Ecto neural progenitor cell (in vitro differentiated cells): ENCODE measurements at places on chromosomes 6 and 20.

GRCh38 chr6:24856901-24857670, 58.4 kb upstream of the ARMH2 start:
- DNase-seq = no peak

DNA sequence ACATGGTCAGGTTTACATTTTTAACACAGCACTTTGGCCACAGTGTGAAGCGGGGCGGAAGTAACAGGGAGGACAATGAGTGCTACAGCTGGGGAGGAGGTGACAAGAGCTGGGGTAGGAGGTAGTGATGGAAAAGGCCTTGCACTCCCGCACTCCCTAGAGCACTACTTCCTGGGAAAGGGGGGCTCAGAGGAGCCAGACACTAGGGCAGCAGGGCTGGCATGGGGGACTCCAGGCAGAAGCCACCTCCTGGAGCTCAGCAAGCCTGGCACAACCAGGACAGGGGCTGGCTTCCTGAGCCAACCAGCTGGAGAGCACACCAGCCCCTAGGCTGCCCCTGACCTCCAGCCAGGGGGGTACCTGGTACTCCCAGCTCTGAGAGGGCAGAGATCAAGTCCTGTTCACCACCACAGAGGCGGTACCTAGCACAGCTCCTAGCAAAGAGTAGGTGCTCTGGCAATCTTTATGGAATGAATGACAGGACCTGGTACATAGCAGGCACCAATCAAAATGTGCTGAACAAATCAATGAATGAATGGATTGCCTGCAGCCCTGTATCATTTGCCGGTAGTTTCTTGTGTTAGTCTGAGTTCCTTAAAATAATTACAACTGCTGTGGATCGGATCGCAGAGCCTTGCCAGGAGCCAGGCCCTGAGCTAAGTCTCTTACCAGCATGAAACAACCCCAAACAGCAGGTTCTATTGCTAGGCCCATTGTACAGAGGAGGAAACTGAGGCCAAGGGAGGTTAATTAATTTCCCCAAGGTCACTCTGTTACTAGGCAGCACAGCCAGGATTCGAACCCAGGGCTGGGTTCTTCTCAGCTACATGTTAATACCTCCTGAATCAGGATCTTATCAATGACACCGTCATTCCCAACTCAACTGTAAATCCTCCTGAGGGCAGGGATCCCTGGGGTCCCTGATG, 15.5 kb downstream of the NOL4L start:
- DNase-seq = no peak

DNA sequence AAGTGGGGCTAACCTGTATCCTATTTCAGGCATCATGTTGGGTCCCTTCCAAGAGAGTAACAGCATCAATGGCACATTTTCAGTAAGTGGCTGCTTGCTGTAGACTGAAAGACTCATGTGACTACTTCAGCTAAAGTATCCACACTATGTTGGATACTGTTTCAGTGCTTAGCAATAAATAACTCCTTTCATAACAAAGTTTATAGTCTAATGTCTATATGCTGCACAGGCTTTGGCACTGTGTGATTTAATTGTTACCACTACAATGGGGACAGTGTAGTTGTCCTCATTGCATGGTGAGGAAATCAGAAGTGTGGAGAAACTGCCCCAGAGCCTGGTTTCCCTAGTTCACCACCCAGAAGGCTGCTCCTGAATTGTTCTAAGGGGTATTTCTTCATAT, 318.0 kb upstream of the PTCHD4 start:
- DNase-seq = no peak

- no peak for DNase-seq
These were observed 193.3 kb upstream of the PLCB4 start for GRCh38 chr20:8875586-8875985.

- no peak for DNase-seq
These were observed 314.8 kb downstream of the QKI start for GRCh38 chr6:163729127-163729872.

DNA sequence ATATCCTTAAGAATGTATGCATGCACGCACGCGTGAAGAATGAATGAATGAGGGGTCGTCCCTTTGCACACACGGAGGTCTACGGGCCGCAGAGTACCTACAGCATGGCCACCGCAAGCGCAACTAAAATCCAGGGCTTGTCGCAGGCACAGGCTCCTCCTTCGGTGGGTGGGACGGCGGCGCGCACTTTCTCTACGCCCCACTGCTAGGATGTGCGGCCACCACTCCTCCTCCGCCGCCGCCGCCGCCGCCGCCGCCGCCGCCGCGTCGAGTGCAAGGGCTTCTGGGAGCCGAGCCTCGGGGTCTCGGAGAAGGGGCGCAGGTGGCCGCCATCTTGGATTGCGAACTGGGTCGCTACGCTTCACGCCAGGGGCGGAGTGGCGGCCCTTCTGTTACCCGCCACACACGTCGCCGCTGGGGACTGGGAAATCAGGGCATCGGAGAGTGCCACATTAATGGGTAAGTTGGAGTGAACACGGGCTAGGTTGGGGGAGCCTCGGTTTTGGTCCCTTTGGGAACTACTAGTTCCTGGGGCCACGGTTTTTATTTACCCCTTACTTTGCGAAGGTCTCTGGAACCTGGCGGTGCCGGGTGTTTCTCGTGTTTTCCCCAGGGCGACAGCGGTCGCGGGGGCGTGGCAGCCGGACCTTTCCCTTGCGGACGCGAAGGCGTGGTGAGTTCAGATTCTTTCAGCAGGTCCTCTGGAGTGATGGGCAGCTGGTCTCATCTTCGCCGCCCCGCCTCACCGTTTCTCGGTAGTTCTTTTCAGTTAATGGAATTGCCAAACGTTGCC, at the start of gene KPNA5:
TSS of gene KPNA5 (plus strand) at position 332 of the 793 bp plus-strand sequence. CDS start at position 456, 124 bp downstream.
- peak; percentile 96 for DNase-seq

GRCh38 chr20:34375977-34376430, 12.9 kb downstream of the ITCH start:
- DNase-seq = no peak

DNA sequence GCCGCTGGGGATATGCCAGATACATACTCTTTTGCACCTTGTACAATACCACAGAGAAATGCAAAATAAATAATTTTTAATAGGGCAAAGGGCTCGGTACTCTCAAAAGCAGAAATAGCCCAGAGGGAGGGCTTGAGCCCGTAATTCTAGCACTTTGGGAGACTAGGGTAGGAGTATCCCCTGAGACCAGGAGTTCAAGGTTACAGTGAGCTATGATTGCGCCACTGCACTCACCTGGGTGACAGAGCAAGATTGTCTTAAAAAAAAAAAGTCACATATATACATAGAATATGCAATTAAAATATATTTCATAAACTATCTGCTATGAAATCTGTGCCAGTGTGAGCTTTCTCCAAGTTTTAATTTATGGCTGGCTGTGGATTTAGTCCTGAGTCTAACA, 818 bp upstream of the TRMT11 start:
- no peak for DNase-seq

- no peak for DNase-seq
These were observed 6.1 kb downstream of the DACT2 start for GRCh38 chr6:168313431-168314011.

GRCh38 chr6:117908246-117909068, 1.4 kb downstream of the SLC35F1 start:
- DNase-seq = no peak

- no peak for DNase-seq
These were observed 91.7 kb upstream of the EPB41L1 start for GRCh38 chr20:36062799-36063198.

GRCh38 chr6:137977814-137978213, 110.8 kb downstream of the TNFAIP3 start:
- DNase-seq = no peak

DNA sequence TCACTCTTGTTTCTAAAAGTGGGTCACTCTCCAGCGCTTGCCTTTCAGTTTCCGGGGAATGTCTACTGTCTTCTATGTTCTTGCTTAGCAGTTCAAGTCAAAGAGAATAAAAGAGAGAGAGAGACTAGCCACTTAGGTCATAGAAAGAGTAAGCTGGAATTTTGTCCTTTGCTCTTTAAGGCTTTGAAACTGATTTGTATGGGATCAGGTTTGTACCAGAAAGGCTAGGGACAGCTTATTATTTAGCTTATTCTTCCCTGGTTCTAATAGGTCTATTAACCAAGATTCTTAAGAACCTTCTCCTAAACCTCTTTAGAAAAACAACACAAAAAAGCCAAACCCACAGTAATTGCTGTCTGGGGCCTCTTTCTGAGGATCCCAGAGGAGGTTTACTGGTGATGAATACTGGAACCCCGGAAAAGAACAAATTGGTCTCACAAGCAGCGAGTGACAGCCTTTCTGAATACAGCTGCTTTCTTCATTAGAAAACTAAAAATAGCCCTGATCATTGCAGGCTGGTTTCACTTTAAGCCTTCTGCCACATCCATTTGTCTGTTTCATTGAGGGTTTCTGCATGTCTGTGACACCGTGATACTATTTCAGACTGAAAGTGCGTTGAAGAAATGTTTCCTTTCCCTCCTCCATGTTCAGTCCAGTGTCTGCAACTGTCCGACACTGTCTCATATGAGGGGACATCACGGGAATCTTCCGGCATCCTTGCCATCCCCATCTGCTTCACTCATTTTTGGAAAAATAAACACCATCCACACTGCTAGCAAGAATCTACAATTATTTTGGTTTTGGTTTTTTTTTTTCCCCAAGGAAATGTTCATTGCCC, 75.1 kb upstream of the ATXN1 start:
- no peak for DNase-seq

GRCh38 chr20:54201268-54201846, 6.5 kb upstream of the PFDN4 start:
- no peak for DNase-seq

- no peak for DNase-seq
These were observed 74.0 kb downstream of the ZBTB2 start for GRCh38 chr6:151317103-151317994.

DNA sequence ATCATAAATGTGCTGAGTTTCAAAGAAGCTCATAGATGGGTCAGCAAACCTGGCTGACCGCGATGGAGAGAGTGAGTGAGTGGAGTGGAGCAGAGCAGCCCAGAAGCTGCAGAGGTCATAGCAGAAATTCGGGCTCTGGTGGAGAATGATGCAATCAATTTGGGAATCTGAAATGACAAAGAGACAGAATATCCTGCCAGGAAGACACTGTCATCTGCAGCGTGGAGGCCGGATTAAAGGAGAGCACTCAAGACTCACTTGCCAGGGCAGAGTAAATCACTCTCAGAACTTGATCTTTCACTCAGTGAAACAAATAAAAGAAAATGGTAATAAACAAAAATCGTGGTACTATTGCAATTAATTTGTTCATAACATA, 109.6 kb upstream of the RREB1 start:
- DNase-seq = no peak

DNA sequence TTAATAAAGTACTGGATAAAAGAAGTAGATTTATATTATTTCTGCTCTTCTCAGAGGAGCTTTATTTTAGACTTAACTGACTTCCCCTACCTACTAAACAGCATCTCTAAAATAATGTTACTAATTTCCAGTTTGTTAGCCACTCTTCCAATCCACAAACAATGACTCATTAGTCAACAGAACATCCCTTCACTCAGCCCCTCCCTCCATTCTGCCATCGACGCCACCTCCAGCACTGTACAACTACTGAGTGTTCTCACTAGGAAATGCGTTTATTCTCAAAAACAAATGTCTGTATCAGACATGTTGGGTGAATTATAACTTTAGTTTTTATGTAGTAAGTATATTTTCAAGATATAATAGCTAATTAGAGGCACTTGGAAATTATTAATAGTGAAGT, 427.0 kb downstream of the EYS start:
- no peak for DNase-seq

DNA sequence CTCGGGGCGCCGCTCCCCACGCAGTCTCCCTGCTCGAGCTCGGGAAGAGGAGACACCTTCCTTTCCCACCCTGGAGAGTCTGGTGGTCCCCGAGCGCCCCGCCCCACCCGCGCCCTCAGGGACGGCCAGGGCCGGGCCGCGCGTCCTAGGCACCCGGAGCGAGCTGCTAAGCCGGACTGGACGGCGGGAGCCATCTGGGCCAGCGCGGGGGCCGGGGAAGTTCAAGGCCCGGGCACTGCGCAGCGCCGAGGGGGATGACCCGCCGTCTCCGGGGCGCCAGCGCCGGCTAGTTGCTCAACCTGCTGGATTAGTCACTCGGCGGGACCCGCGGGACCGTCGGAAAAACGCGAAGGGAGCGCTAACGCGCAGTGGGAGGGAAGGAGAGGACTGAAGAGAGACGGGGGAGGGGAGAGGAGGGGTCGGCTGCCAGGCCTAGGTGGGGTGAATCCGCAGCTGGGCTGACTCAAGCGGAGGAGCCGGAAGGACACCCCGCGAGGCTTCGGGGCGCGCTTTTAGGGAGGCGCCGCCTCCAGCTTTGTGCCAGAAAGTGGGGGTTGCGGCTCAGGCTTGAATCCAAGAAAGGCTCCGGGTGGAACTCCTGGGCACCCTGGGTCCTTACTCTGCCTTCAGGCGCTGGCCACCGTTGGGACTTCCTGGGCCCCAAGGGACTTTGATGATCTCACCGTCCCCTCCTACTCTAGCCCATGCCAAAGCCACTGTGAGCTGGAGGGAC, 75.7 kb upstream of the FOXP4 start:
- DNase-seq = peak; percentile 71

DNA sequence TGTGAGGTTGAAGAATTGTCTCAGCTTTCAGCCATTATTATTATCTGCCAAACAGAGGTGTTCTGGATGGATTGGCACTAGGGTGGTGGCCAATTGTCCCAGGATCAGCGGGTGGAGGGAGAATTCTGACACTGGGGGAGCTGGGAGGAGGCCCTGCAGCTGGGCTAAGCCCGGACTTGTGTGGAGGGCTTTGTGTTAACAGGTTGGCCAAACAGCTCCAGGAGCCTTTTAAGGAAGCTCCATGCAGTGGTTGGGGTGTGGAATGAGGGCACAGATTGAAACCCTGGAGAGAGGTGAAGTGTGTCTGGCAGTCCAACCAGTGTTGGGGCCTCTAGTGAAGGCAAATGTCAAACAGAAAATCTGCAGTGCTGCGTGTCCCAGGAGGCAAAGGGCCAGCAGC, 135.8 kb downstream of the IMPG1 start:
- no peak for DNase-seq

GRCh38 chr6:39095578-39095977, 19.4 kb downstream of the SAYSD1 start:
- no peak for DNase-seq
